ENCODE measurements at places on chromosomes 3 and 15.
A peak's percentile ranks its signal among the peaks of the same experiment; 100 is the strongest.

DNA sequence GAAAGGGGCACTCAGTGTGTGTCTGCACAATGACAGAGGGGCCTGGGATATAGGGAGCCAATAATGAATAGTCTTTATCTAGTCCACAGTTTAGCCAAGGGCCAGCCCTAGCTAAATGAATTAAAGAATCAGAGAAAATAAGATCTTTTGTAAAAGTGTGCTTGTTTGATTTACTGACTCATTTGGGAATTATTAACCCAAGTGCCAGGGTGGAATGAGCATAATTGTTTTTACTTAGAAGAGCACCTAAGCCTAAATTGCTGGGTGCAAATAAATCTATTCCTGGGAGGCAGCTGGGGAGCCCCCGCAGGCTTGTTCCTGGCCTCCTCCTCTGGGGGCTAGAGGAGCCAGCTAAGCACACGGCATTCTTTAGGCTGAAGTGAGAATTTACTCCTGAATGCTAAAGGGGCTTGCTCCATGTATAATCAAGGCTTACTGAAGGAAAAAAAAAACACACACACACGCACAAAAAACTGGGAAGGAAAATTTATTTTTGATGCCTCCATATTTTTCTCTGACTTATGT is 405.3 kb upstream of the SUCLG2 start:
- no peak for DNase-seq

DNA sequence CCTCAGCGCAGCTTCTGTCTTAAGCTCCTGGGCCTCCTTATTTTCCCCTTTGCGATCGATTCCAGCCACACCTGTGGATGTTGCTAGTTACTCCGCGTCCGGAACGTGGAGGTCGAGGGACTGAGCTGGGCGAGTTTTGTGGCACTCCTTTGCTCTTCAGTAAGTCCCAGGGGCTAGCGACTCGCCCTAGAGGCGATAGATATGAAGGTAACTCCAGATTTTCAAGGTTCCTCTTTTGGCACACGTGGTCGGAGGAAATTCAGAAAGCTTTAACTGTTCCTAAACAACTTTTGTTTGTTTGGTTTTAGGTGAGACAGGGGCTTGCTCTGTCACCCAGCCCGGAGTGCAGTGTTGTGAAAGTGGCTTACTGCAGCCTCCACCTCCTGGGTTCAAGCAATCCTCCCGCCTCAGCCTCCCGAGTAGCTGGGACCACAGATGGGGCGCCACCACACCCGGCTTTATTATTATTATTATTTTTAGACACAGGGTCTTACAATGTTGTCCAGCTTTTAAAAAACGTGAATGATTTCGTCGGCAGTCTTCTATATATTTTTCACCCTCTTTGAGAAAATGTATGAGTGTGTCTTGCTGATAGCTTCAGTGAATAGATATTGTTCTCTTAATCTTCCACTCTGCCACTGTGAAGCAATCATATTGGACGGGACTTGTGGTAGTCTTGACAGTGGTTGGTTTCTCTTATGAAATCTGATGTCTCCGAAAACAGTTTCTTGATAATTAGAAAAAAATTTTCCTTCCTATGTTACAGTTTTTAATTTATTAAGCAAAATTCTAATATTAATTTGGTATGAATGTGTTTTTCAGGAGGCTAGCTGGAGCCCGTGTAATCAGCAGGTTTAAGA is 785 bp downstream of the MFSD1 start:
- DNase-seq = peak; percentile 47

DNA sequence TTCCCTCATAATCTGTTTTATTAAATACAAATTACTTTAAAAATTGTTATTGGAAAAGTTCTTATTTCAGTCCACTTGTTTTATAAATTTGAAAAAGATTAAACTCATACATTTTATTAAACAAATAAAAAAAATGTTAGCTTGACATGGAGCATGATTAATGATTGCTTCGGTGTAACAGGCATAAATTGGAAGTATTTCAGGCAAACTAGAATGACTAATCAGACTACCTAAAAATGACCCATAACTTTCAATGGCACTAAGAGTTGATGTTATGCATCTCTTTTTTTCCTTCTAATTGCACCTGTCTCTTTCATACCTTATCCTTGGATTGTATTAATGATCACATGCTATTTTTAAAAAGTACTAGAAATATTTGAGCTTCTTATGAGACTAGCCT is 343.3 kb downstream of the ZNF385D start:
- DNase-seq = no peak

GRCh38 chr15:67004142-67004541 is 61.3 kb upstream of the SMAD3 start:
- no peak for DNase-seq

- no peak for DNase-seq
Measured at GRCh38 chr15:77864211-77865105, 213.1 kb downstream of the TBC1D2B start.

GRCh38 chr15:36779744-36780408 is 200.4 kb downstream of the CDIN1 start:
- DNase-seq = no peak

DNA sequence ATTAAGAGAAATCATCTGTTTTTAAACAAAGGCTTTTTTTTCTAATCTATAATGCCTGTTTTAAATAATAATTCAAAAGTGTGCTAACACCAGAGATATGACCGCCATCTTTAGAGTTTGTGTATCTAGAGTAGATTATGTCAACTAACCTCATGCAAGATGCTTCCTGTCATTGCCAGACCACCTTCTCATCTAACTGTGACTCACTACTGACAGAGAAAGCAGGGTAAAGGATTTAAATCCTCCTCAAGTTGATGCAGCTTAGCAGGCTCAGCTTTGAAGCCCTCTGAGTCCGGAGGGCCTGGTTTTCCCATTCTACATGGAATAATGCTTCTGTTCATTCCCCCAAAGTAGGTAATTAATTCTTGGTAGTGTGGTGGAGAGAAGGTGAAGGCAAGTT is 108.5 kb downstream of the ECT2 start:
- DNase-seq = no peak
